ENCODE measurements at places on chromosomes 3 and 15. TPM values are rescaled to one million over a fixed set of nuclear protein-coding genes. Genes with fewer than 3 reads are reported as not detected.

GOLGA6B gene
- not detected for total RNA-seq

PLSCR4 gene
- 19.9 TPM for total RNA-seq

LOXL1 gene
- total RNA-seq = 9.0 TPM

NUDT16 gene
- total RNA-seq = 10.4 TPM

NOX5 gene
- 1.6 TPM for total RNA-seq

DNA sequence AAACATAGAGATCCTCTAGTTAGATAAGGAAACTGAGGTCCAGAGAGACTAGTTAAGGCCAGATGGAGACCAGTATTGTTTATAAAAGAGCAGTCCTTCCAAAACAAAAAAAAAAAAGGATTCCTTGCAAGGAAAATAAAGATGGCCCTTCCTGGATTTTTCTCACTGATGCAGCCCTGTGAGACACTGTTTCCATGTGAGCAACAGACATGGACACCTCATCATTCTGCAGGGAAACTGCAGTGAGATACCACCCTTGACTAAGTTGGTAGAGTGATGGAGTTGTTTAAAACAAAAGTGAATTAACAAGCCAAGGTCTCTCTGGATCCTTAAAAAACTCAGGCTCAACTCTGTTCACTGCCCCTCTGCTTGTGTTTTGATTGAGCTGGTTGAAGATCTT is 65.6 kb upstream of the MYZAP start:
- H3K36me3 ChIP-seq = no peaks in the 10 kb centered on the region
- H3K4me1 ChIP-seq = peaks cover 9% of the 10 kb centered on the region
- no peaks in the 10 kb centered on the region for H3K27me3 ChIP-seq
- H3K4me3 ChIP-seq = no peak overlapping the region
- H3K27ac ChIP-seq = no peak overlapping the region

- H3K4me1 ChIP-seq = peaks cover 23% of the 10 kb centered on the region
- no peaks in the 10 kb centered on the region for H3K27me3 ChIP-seq
- H3K36me3 ChIP-seq = no peaks in the 10 kb centered on the region
- H3K27ac ChIP-seq = no peak overlapping the region
- DNase-seq = no peak
- no peak overlapping the region for H3K4me3 ChIP-seq
These were observed 59.6 kb downstream of the SLC12A8 start for GRCh38 chr3:125152951-125153350.

DNA sequence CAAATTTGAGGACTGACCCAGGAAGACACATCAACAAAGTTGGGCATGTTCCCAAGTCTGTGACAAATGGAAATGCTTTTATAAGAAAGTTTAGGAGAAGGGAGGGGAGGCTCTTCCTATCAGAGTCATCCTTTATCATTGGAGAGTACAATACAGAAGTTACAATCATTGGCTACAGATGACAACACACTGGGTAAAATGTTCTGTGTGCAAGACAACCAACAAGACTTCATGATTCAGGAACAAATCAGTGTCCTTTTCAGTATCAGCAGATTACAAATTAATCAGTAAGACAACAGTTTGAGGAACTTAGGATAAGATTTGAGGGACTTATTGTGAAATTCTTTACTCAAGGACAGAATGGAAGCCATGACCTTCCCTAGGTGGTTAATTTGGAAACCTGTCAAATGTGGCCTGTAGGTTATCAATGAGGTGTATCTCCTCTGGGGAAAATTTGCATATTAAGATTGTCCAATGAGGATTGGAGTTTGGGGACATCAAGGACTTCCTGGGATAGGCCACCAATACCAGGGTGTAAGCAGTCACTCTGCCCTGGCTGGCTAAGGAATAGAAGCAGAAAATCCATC is 274.4 kb upstream of the RORA start:
- no peak for DNase-seq
- no peaks in the 10 kb centered on the region for H3K36me3 ChIP-seq
- H3K27me3 ChIP-seq = no peaks in the 10 kb centered on the region
- H3K4me1 ChIP-seq = no peaks in the 10 kb centered on the region
- H3K4me3 ChIP-seq = no peak overlapping the region
- H3K27ac ChIP-seq = no peak overlapping the region

GRCh38 chr3:72615182-72615581 is 233.1 kb downstream of the SHQ1 start:
- H3K27me3 ChIP-seq = no peaks in the 10 kb centered on the region
- H3K36me3 ChIP-seq = no peaks in the 10 kb centered on the region
- no peak overlapping the region for H3K4me3 ChIP-seq

GRCh38 chr3:114660124-114660523 is 366.3 kb downstream of the TIGIT start:
- H3K27ac ChIP-seq = peak overlapping the region; percentile 84
- H3K27me3 ChIP-seq = no peaks in the 10 kb centered on the region
- peaks cover 16% of the 10 kb centered on the region for H3K4me1 ChIP-seq
- no peak overlapping the region for H3K4me3 ChIP-seq
- no peaks in the 10 kb centered on the region for H3K36me3 ChIP-seq

DNA sequence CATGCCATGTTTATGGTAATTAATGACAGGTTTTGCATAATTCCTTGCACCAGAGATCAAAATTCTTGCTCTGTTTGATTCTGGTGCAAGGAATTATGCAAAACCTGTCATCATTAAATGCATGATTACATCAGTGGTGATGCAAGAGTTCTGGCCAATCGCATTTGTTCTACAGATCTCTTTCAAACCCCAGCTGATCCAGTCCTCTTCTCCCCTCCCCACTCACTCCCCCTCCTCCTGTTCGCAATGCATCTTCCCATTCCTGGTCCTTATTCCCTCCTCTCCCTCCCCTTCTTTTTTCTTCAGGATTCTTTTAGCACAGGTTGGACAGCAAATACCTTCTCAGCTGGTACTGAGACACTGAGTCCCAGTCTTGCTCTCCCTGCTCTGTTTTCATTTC is 82.1 kb downstream of the GABRB3 start:
- H3K4me1 ChIP-seq = no peaks in the 10 kb centered on the region
- no peaks in the 10 kb centered on the region for H3K27me3 ChIP-seq
- no peaks in the 10 kb centered on the region for H3K36me3 ChIP-seq
- no peak for DNase-seq

DNA sequence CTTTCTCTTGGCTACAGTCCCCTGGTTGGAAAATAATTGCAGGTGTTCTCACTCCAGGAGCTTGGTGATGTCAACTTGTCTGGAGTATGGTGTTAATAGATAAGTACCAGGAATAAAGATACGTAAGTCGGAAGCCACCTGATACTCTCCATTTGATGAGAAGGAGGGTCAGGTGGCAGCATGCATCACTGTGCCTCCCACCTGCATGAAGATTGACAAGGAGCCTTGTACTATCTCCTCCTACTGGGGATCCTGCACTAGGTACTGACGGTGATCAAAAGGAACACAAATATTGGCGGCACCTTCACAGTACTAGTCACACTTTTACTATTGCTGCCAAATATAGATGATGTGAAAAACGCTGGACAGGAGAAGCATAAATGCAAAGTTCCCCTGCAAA is 32.6 kb upstream of the GABRB3 start:
- no peaks in the 10 kb centered on the region for H3K36me3 ChIP-seq
- no peak for DNase-seq
- no peaks in the 10 kb centered on the region for H3K27me3 ChIP-seq

DNA sequence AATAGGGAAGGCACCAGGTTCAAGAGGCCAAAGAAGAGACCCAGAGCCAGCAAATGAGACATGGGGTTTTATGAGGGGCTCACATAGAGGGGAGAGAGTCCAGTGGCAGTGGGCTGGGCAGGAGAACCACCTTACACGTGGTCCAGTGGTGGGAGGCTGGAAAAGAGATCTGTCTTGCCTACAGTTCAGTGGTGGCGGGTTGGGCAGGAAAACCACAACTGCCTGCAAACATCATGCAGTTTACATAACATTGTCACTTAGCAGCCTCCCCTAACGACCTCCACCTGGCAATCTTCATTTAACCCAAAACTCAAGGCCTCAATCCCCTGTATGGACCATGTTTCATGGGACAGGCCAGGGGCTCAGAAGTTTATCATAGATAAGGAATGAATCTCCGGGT is 29.1 kb downstream of the CRYGS start:
- H3K36me3 ChIP-seq = no peaks in the 10 kb centered on the region
- H3K27me3 ChIP-seq = peaks cover 28% of the 10 kb centered on the region
- no peak for DNase-seq
- H3K4me3 ChIP-seq = no peak overlapping the region
- H3K27ac ChIP-seq = no peak overlapping the region

Data from suprapubic skin (tissue), 4 donors.